ENCODE measurements at places on chromosomes 7 and 10.

- peak; percentile 12 for DNase-seq
Measured at GRCh38 chr7:17773289-17773626, 167.0 kb downstream of the SNX13 start.

DNA sequence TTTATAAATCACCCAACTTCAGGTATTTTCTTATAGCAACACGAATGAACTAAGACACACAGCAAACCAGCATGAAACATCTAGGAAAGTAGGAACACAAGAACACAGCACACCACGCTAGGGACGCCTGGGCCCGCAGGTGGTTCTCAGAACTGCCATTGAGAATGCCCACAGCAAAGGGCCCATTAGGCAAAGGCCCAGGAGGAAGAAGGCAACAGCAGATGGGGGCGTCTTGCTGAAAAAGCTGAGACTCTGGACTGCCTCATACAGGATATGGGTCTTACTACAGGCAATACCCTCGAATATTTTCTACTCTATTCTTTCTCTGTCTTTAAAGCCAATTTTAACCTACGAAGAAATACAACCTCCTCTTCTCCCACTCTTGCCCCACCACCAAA lies 77.3 kb downstream of the PARD3 start:
- no peak for DNase-seq

- DNase-seq: peak; percentile 15
Measured at GRCh38 chr10:6382081-6382480, 179.3 kb downstream of the PFKFB3 start.

GRCh38 chr10:88385601-88386203 lies 197.4 kb downstream of the RNLS start:
- peak; percentile 92 for DNase-seq

GRCh38 chr10:113463777-113464176 lies 89.1 kb upstream of the HABP2 start:
- DNase-seq: no peak

- DNase-seq: no peak
Measured at GRCh38 chr10:112967200-112967599, 17.2 kb downstream of the TCF7L2 start.

DNA sequence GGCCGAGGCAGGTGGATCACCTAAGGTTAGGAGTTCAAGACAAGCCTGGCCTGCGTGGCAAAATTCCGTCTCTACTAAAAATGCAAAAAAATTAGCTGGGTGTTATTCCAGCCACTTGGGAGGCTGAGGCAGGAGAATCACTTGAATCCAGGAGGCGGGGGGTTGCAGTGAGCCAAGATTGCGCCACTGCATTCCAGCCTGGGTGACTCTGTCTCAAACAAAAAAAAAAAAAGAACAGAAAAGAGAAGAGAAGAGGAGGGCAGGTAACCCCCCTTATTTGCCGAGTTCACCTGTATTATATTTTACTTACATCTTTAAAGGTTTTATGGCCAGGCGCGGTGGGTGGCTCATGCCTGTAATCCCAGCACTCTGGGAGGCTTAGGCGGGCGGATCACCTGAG lies 91.7 kb downstream of the RNF216 start:
- no peak for DNase-seq

DNA sequence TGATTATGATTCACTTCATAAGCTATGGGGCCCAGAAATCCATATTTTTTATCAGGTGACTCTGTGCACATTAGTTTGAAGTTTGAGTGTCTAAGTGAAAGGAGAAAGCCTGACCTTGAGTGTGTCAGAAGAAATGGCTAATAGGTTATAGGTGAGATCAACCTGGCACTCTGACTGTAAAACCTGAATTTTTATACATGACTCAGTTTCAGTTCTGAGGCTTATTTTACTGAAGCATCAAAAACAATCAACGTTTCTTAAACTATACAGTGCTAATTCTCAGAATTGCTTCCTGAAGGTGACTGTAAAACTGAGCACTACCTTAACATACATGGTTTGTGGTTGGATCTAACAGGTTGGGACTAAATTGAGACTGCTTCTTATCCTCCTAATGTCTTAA lies 159.4 kb upstream of the AHR start:
- DNase-seq: no peak

DNA sequence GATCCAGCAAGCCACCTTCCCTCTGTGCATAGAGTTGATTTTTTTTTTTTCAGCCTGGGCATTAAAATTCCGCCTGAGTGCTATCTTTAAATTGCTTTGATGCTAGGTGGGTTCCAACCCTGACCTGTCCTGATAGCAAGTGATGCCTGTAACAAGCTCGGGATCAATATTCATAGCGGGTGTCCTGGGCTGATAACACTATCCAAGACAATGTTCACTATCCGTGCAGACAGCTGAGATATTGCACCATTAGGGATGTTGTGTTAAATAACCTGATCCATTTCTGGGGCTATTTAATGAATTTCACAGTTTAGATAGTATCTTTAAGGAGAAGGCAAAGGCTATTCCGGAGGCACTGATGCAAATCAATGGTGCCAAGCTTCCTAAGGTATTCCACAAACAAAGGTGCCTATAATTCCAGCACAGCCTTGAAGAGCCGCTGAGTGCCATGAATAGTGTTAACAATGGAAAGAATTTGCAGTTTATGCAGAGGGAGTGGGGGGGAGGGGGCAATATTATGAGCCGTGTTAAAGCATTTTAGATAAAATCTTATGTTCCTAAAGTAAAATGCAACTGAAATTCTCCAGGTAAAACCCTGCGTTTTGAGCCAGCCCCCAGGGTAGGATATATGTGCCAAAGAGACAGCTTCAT lies 4.2 kb upstream of the NKX1-2 start:
- no peak for DNase-seq

- peak; percentile 73 for DNase-seq
Measured at GRCh38 chr7:41886901-41887311, 184.0 kb upstream of the INHBA start.

DNA sequence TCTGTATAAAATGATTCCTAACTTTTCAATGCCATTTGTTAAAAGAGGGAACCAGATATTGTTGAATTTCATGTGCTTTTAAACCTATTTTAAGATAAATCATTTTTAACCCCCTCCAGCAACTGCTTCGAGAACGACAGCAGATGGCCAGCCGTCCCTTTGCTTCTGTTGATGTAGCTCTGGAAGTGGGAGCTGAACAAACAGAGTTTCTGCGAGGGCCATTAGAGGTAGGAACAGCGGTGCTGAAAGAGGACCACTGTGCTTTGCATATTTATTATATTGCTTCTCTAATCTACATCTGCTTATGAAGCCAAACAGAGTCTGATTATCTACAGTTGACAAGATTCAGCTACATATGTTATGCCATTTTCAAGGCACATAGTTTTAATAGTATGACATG lies 545.9 kb downstream of the GFRA1 start:
- DNase-seq: no peak
